Fibroblast of lung (primary cell): ENCODE measurements at places on chromosomes 6 and 20. TPM values are rescaled to one million over a fixed set of nuclear protein-coding genes. Genes with fewer than 3 reads are reported as not detected.

Gene ADGRF5
- under 0.01 and 0.26 TPM in 2 replicates for total RNA-seq

DNA sequence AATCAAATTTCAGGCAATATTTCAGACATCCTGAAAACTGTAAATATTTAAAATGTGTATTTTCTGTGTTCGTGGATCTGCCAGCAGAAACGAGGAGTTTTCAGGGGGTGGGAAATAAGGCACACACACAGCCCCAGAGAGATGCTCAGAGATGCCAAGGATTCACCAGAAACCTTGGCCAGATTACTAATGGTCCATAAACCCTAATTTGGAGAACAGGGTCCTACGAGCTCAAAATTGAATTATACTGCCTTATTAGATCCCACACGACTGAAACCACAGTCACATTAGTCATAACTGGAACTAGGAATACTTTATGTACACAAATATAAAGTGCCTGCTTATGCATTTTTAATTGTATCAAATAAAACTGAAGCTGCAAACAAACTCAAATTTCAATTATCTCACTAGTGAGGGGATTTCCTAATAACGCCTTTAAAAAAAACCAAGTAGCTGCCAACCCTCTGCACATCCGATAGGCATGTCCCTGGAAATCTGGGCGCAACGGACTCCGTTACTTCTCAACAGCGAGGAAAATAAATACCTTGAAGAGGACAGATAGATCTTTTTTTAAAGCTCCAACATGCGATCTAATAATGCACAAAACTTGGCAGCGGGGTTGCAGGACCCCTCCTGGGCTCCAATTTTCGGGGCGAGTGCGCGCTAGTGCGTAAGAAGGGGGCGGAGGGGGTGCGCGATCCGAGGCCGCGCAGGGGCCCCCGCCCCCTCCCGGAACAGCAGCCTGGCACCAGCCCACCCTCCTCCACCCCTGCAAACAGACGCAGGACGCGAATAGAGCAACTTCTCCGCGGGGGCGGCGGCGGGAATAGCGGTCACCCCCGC is 897 bp downstream of the CHD6 start:
- DNase-seq: peak; percentile 32

DNA sequence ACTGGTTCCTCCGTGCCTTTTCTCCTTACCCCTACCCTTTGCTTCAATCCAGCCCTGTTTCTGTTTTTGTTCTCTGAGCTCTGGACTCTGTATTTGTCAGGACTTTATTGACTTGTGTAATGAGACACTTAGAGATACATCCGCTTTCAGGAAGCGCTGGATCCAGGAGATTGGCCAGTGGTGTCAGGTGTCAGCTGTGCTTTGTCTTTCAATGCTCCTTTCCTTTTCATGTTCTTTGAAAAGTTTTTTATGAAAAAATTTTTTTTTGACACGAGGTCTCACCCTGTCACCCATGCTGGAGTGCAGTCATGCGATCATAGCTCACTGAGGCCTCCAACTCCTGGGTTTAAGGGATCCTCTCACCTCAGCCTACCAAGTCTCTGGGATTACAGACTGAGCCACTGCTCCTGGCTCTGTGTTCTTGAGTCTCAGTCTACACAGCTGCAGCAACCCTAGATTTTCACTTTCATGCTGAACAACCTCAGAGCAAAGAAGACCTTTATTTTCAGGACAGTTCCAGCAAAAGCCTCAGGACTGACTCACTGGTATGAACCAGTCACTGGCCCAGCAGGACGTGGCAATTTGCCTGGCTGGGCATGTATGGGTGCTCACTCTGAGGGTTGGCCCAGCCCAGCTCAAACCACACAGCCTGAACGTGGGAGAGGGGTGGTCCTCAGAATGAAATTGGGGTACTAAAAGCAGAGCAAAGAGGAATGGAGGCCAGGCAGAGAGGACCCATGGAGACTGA is 108.5 kb downstream of the DHX35 start:
- peak; percentile 65 for DNase-seq

Gene SLC22A3
- under 0.01 and 0.26 TPM in 2 replicates for total RNA-seq

- no peak for DNase-seq
Measured at GRCh38 chr6:167806061-167806700, 20.5 kb upstream of the AFDN start.

Gene TMEM244
- not detected in 2 replicates for total RNA-seq

GRCh38 chr20:48786951-48787705 is 40.7 kb downstream of the PREX1 start:
- no peak for DNase-seq

Gene PCSK2
- under 0.01 TPM in 1 of 2 replicates, not detected in the other for total RNA-seq

Gene FOXF2
- 29.3 and 32.9 TPM in 2 replicates for total RNA-seq

- no peak for DNase-seq
Measured at GRCh38 chr6:24387818-24388217, 14.9 kb upstream of the MRS2 start.

GRCh38 chr6:30877419-30878262 is 6.7 kb upstream of the DDR1 start:
- peak; percentile 93 for DNase-seq

DNA sequence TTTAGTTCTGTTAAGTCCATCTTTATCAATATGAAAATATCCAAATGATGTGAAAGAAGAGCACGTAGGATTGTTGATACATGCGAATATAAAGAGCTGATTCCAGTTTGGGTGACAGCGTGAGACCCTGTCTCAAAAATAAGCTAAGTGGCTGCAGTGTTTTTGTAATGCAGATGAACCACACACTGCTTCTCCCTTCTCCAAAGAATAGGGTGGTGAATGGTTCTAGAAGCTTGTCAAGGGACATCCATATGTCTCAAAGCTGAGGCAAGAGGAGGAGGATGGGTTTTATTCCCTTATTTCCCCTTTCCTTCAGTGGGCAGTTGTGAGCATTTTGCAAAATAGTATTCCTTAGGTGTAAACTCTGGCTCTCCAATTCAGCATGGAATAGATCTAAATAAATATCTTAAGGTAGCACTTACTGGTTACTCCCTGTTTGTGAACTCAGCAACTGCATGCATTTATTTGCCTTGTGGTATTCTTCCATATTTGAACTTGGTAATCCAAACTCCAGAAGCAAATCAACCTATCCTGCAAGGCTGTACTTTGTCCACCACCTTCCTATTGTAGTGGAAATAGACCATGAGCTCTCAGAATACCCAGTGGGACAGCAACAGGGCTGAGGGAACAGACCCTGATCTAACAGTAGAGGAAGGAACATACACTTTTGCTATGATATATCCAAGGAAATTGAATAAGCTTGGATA is 38.0 kb downstream of the XRN2 start:
- no peak for DNase-seq

Gene SNAI1
- 0.26 and 0.66 TPM in 2 replicates for total RNA-seq

- DNase-seq: no peak
Measured at GRCh38 chr6:140932909-140933308, 1199.8 kb upstream of the GJE1 start.

DNA sequence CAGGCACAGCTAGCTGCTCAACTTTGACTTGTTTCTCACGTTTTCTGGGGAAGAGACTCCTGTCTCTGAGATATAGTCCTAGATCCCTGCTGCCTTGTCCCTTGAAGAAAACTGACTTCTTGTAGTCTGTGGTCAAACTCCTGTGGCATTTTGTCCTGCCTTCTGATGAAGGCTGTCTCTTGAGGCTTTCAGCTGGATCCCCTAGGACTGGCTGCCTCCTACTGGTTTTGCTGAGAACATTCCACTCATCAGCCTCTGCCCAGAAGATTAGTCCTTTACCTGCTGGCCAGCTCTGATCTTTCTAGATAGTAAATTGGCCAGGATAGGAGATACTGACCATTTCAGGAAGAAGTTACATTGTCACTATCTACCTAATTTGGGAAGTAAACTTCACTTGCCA is 71.9 kb upstream of the CNR1 start:
- DNase-seq: peak; percentile 4

GRCh38 chr6:11011787-11012234 is 32.3 kb downstream of the ELOVL2 start:
- no peak for DNase-seq

GRCh38 chr6:54044059-54044458 is 67.2 kb upstream of the MLIP start:
- no peak for DNase-seq

Gene THBD
- total RNA-seq: 1.5 and 8.4 TPM in 2 replicates

DNA sequence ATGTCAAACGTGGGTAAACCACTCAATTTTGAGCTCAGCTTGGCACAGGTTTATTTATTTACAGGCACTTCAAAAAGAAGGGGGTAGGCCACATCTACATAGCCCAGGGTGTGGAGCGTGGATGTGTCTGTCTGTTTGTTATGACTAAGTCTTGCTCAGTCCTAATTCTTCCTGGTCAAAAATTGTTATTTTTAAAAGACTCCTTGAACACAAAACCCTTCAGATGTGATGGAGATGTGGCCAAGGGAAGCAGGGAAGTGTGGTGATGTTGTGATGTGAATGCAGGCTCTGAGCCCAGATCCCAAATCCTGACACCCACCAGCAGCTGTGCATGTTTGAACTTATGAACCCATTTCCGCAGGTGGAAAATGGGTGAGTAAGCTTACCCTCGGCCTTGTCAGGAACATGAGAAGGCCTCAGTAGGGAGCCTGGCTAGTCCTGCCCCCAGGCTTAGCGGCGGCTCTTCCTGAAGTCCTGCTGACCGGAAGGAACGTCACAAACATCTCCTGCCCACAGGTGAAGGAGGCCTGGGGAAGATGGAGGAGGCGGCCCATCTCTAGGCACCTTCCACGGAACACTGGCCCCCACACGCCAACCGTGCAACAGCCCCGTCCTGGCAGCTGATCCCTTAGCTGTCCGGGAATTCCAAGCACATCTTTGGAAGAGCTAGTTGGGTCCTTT is 119.7 kb downstream of the MYLK4 start:
- peak; percentile 89 for DNase-seq

- no peak for DNase-seq
Measured at GRCh38 chr6:100417036-100417435, 47.7 kb downstream of the SIM1 start.

DNA sequence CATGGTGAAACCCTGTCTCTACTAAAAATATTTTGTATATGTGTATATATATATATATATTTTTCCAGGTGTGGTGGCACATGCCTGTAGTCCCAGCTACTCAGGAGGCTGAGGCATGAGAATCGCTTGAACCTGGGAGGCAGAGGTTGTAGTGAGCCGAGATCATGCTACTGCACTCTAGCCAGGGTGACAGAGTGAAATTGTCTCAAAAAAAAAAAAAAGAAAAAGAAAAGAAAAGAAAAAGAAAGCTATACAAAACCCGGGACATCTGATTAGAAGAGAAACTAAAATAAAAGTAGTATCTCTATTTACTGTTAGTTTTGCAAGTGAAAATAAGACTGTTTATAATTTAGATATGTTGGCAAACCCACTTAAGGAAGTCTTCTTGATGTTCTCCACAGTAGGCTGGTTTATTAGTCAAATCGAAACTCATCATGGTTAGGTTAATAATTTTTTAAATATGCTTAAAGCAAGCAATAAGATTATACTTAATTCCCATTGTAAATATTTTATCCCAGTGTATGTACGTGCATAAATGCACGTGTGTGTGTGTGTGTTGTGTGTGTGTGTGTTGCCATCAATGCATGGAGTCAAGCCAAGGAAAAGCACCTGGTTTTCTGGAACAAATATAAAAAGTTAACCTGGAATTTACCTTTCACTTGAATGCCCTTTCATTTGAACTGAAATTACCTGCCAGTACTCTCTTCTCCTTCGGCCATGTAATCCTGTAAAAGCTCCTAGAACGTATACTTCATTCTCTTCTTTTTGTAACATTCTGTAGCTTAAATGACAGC is 7.1 kb downstream of the VNN2 start:
- DNase-seq: no peak

- DNase-seq: no peak
Measured at GRCh38 chr20:62411479-62412193, 4.6 kb upstream of the CABLES2 start.

Gene RHAG
- not detected in 2 replicates for total RNA-seq

DNA sequence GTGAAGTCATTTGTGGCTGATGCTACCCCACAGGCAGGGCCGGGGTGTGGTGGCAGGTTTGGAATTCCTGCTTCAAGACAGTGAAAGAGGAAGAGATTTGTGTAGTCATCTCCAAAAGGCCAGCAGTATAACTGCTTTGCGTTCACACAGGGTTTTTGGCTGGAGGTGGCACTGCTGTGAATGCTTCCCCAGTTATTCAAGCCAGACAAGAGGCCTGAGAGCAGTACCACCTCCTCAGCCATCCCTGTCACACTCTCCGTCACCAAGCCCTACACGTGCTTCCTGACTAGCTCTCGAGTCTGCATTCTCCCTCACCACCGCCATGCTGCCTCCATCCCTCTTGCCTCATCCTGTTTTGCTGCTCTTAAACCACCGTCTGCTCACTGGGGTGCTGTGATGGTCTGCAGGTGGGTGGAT is 23.9 kb downstream of the ARMC2 start:
- DNase-seq: no peak

GRCh38 chr6:138382498-138383265 is 5.0 kb downstream of the SMIM28 start:
- no peak for DNase-seq

- DNase-seq: no peak
Measured at GRCh38 chr20:63939061-63939935, 16.9 kb downstream of the UCKL1 start.

Gene HSPA1B
- total RNA-seq: 115 and 152 TPM in 2 replicates

Gene FOXQ1
- 2.0 and 2.1 TPM in 2 replicates for total RNA-seq

DNA sequence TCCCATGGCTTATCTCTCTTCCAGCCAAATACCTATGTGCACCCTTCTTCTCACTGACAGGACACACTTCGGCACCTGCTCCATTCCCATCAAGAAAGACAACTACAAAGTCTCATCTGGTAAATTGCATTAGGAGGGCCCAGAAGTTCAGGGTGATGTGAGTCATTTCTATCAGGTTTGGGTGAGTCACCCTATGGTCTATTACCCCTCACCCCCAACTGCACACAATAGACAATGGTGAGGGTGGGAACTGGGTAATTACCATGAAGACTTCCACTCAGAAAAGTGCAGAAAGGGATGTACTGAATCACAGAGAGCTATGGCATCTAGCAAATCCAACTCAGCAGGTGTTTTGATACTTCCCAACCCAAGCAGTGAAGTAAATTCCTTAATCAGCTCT is 54.8 kb downstream of the OPN5 start:
- peak; percentile 5 for DNase-seq
